Motor neuron (in vitro differentiated cells): ENCODE measurements at places on chromosomes 2 and 18.

DNA sequence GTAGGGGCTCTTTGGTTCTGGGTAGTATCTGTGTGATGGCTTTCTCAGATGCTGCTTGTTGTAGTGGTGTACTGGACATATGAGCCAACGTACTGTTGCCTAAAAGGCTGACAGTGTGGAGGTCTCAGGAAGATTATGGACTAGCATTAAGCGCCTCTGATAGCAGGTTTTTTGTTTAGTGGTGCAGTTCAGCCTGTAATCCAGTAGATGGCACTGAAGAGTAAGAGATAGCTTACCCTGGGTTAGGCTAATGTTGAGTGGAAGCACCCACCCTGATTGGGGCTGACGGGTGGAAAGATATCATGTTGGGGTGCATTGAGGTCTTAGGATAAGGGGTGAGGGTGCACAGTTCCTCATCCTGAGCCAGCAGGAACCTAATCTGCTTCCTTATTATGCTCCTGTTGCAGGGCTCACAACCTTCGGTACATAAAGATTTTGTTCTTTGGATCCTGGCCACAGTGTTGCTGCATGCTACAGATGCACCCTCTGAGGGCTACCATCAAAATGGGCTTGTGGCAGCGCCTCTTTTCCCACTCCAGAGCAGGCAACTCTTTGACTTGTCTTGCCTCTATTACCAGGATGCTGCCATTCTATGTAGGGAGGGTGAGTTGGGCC is 79.6 kb downstream of the MSTN start:
- ATAC-seq, result no peak

DNA sequence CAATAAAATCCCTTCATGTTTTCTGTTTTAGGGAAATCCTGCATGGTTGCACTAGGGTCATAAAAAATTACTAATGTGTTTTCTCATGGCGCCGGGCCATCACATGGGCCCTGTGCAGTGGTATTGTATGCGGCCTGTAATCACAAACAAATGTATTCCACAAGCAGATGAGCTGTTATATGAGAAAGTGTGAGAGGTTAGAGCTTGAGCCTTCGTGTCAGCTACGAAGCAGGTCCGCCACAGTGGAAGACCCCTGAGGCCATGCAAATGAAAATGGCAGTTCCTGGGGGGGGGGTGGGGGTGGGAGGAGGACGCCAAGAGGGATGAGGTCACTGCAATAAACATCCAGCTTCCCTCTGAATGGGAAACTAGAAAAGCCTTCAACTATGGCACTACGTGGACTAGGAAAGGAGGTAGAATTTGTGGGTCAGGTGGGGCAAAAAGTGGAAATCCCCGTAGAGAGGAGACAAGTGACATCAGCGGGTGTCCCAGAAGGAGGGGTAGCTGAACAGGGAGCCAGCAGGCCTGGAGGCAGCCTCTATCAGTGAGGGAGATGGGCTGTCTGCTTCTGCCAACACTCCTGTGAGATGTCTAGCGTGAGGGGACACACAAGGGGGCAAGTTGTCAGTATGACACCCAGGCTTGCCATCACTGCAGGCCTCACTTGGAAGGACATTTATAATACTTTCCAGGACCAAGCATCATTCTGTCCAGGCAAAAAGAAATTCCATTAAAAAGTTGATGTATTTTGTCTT is 130.3 kb upstream of the CTAGE1 start:
- no peak for ATAC-seq

DNA sequence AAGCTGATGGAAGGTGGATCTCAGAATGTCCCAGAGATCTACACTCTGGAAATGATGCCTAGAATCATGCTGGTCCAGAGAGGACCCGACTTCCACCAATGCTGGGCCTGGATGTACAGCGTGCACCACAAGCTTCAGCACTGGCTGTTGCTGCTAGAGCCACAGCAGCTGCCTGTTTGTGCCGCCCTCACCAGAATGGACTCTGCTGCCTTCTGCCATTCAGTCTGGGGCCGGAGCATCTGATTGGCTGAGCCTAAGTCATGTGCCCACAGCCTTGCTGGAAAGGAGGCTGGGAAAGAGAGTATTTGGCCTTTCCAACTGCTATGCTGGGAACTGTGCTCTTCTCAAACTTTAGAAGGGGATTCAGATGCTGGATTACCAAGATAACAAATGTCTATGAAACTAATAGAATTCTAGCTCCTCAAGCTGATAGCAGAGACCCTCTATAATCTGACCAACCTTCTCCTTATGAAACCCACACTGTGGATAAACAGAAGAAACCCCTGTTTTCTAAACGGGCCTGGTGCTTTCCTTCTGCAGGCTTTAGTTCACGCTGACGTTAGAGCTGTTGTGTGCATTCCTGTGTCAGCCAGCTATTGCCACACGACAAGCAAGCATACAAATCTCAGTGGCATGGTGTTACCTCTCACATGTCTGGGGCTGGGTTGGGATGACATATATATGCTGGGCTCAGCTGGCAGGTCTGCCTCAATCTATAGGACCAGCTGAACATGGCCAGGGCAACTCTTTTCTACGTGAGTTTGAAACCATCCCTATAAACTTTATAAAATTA is 4.1 kb upstream of the LOXHD1 start:
- ATAC-seq, result peak; percentile 28

DNA sequence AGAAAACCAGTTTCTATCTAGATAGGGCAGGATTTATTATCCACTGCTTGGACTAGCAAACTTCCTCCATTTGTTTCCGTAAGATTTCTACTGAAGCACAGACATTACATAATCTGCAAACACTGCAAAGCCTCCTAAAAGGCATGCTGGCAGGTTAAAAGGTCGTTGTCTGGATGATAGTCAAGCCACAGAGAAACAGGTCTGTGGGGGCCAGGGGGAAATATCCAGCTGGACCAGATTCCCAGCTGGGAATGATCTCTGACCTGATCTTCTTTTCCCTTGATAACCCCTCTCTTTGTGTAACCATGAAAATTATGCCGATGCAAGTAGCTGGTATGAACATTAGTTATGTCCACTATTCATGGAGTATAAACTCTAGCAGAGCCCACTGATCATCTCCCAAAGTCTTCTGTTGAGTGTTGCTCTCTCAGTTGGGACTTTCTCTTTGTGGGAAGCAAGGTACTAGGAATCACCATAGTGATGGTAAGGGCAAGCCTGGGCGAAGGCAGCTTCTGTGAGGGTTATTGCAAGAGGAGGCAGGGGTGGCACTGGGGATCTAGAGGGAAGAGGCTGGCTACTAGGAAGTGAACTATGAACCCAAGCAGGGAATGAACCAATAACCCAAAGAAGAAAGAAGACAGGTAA is 61.3 kb downstream of the GDF7 start:
- ATAC-seq, result peak; percentile 56

DNA sequence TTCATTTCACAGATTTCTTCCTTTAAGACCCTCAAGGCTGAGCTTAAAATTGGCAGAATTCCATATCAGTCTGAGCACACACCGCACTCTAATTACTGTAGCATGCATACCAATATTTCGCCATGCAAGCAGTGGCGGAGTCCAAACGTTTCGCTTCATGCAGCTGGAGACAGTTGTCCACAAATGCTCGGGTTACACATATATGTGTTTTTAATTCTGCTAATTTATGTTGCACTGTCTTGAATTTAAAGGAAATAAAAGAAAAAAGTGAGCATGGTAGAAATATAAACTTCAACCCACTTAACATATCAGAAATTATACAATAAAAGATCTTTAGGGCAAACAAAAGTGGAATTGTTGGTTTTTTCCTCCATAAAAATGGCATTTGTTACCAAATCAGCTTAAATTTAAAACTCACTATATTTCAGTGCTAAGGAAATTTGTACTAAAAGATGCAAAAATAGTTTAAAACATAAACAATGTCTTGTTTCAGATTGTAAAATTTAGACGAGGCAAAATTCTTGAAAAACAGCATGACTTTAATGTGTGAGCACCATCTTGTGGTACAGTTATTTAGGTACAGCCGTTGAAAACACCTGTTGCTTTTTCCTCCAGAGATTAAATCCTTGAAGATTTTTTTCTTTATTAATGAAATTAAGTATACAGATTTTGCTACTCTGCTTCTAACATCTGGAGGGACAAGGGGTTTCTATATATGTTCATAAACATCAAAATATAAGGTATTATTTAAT is 24.1 kb upstream of the KANSL1L start:
- ATAC-seq, result peak; percentile 54
